ENCODE measurements at places on chromosomes 5 and 9.
A peak's percentile ranks its signal among the peaks of the same experiment; 100 is the strongest.

GRCh38 chr9:131290036-131290766, 678 bp downstream of the PLPP7 start:
- DNase-seq = no peak

- DNase-seq = no peak
Observed at GRCh38 chr9:1604942-1605560, 410.1 kb upstream of the SMARCA2 start.

- DNase-seq = no peak
Observed at GRCh38 chr9:121053544-121053943, 3.5 kb upstream of the C5 start.

DNA sequence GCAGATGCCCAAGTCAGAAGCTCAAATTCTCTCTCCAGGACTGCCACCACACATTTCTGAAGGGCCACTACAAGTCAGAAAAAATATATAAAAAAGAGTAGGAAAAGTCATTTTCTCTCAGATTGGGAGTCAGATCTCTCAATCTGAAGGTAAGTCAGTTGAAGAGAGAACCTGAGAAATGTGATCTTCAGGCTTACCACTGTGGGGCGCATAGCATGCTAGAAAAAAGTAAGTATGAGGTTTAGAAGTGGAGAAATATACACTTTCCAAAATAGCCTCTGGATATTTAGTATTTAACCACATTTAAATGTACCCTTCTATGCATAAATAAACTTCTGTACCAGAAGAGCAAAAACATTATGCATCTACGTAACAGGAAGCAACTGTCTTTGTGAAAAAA, 800.7 kb upstream of the CTNND2 start:
- DNase-seq = no peak

DNA sequence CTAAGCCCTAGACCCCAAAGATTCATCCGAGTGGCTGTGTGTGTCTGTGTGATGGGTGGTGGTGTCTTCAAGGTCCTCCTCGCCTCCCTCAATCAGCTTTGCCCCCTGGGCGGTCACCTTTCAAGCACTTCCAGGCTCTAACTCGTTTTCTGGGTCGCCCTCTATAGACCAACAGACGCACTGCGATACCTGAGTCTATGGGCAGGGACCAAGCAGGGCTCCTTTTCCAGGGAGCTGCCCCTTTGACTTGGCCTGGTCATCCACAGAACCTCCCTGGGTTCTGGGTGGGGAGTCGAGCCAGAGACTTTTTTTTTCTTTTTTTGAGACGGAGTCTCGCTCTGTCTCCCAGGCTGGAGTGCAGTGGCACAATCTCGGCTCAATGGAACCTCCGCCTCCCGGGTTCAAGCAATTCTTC, 1.1 kb downstream of the SLC27A4 start:
- peak; percentile 38 for DNase-seq

GRCh38 chr5:61307611-61308010, 24.4 kb upstream of the ZSWIM6 start:
- DNase-seq = no peak

GRCh38 chr5:156556666-156557406, 229.9 kb downstream of the SGCD start:
- DNase-seq = no peak

DNA sequence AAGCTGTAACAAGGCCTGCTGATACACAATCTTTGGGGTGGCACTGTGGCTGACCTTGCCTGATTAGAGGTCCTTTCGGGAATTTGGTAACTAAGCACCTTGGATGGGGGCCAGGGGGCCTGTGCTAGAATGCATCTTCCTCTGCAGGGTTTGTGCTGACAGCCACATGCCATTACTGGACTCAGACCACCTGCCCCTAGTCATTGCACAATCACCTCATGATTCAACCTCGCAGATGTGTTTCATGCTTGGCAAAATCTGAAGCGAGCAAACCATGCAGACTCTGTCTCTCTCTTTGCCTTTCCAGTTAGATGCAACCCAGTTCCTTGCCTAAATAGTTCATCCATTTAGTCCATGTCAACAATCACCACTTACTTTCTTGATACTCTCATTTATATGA, 96.5 kb upstream of the ERCC6L2 start:
- no peak for DNase-seq

DNA sequence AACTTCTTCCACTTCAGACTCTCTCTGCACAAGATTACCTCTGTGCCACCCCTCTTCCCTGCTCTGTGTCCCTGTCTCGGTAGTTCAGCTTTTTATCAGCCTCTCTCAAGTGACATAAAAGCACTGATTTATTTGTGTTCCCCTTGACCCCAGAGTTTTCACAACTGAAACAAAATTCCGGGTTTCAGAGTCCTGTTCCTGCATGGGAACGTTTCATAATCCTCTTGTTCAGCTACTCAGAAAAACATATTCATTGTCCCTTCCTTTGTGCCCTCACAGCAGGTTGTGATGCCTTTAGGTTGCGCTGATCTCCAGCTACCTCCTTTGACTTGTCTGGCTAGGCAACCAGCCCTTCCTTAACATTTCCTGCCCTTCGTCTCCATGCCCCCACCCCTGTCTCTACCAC, 13.7 kb upstream of the ITGA1 start:
- DNase-seq = no peak

DNA sequence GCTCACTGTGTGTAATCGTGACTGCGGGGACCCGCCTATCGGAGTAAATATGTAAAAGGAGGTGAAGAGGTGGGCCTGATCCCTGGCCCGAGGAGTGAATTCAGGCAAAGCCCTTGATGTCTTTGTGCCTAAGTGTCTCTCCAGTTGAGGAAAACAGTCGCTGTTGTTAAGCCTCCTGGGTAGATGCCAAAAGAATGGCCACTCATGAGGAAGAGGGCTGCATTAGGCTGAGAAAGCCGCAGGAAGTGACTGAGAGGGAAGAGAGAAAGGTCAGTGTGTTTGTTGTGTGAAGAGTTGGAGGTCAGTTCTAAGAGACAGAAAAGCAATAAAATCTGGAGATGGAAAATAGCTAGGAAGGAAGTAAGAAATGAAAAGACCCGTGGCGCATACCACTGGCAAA, 35.8 kb upstream of the PIP5K1B start:
- DNase-seq = no peak

GRCh38 chr5:116360008-116360853, 214.4 kb downstream of the SEMA6A start:
- DNase-seq = no peak

DNA sequence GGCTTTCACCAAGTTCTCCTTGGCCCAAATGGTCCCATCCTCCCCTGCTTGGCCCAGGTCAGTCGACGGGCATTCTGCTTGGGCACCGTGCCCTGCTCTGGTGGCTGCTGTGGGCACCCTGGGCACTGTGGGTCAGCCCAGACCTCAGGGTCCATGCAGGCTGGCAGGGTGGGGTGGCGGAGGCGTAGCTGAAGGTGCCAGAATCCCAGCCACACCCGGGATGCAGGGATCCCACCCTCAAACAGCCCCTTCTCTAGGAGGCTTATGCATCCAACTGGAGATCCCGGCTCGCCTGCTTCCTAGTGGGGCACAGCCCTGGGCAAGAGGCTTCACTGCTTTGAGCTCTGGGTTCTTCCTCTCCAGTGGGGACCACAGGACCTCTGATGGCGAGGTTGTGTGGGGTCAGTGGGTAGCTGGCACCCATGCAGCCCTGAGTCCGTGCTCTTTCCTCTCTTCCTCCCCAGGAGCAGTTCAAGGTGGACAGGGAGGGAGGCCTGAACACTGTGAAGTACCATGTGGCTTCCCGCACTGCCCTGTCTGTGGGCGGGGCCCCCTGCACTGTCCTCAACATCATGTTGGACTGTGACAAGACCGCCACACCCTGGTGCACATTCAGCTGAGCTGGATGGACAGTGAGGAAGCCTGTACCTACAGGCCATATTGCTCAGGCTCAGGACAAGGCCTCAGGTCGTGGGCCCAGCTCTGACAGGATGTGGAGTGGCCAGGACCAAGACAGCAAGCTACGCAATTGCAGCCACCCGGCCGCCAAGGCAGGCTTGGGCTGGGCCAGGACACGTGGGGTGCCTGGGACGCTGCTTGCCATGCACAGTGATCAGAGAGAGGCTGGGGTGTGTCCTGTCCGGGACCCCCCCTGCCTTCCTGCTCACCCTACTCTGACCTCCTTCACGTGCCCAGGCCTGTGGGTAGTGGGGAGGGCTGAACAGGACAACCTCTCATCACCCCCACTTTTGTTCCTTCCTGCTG, 9.4 kb downstream of the B4GALT7 start:
- no peak for DNase-seq

DNA sequence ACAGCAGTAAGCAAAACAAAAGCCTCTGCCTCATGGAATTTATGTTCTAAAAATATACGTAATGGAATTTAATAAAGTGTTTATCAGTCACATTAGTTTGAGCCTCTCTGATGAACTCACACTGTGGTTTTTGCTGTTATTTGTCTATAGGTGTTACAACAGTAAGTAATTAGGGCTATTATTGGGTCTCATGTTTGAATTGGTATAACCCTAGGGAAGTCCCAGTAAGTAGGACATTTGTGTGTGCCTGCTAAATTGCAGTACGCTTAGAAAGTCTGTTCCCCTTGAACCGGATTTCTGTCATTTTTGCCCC, 197.6 kb downstream of the NR3C1 start:
- DNase-seq = no peak

GRCh38 chr5:172370648-172371545, 83.4 kb downstream of the SH3PXD2B start:
- DNase-seq = no peak

DNA sequence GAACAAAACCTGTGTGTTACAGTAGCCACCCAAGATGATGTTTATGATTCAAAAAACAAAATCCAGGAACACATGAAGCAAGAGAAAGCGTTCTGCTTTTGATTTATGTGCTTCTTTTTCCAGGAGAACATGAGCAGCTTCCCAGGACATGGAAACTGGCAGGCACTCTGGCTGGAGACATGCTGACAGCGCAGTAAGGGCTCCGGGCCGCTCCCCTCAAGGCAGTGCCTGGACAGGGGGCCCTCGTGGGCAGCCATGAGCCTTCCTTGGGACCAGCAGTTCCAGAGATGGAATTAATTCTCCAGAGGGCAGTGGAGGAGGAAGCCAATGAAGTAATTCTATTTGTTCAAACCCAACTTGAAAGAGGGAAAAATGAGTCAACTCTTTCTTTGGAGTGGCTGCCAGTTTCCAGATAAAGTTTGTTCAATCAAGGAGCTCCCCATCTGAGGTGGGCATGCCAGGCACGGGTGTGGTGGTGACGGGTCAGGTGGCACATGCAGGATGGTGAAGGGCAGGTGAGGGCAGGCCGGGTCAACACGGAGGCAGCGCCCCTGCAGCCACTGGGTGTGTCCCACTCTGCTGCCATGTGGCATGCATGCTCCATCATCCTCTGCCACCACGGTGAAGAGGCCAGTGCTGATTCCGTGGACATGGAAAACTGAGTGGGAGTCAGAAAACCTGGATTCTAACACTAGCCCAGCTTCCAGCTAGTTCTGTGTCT, 83.8 kb downstream of the OTULIN start:
- DNase-seq = no peak

GRCh38 chr5:11791792-11792191, 112.5 kb downstream of the CTNND2 start:
- no peak for DNase-seq

GRCh38 chr5:72101828-72102227, 5.4 kb upstream of the MAP1B start:
- DNase-seq = no peak

DNA sequence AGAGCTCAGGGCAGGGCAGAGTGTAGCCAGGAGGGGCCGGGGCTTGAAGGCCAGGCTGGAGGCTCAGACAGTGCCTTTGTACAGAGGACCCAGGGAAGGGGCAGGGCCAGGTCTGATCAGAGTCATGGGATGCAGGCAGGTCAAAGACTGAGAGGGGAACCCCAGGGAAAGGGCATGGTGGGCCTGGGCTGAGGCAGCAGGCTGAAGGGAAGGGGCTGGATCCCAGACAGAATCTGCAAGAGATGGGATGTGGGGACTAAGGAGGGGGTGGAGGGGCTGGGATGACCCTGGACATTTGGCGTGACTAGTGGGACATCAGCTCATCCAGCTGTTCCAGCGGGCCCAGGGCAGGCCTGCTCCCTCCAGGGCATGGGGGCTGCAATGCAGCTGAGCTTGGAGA, 15.5 kb upstream of the MRNIP start:
- DNase-seq = no peak

Measured in stimulated activated CD8-positive, alpha-beta memory T cell treated with anti-CD3 and anti-CD28 coated beads, Interleukin-15, amount 100 ng/mL, for 1 hour (primary cell).